ENCODE measurements at places on chromosomes 3 and 15.

DNA sequence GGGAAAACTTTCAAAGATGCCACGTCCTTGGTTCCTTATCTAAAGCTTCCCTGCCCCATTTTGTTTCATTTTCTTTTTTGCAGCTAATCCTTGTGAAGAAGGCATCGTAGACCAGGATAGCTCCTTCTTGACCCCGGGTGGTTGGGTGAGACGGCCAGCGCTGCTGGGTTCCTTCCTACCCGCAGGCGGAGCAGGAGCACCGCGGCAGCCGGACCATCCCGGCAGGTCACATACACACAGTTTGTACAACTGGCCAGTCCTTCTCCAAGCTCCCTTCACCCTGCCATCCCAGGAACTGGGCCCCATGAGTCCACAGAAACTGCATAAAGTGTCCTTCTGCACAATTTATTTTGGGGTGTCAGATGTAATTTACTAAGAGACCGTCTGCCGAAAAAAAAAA, 83.9 kb downstream of the MEGF11 start:
- DNase-seq = no peak

DNA sequence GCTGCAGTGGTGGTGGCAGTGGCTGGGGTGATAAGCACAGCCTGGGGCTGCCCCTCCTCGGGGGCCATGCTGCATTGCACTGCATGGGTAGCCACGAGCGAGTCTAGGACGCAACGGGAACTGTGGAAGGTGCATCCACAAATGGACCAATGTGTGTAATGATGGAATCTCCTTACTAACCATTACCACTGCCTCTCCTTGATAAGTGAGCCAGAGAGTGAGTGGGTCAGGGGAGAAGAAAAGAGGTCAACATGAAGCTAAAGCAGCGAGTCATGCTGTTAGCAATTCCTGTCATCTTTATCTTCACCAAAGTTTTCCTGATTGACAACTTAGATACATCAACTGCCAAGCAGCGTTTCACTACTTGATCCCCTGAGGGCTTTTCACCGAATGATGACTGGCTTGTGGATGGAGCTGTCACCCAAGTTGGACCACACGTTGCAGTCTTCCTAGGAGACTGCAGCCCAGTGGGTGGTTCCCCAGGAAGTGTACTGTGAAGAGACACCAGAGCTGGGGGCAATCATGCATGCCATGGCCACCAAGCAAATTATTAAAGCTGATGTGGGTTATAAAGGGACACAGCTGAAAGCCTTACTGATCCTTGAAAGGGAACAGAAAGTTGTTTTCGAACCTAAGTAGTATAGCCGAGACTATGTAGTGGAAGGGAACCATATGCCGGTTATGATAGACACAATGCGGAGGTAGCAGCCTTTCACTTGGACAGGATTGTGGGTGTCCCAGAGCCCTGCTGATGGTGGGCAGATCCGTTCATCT, 20.6 kb downstream of the SAMD7 start:
- DNase-seq = peak; percentile 65

- no peak for DNase-seq
Measured at GRCh38 chr3:123724306-123724705, 139.5 kb upstream of the HACD2 start.

DNA sequence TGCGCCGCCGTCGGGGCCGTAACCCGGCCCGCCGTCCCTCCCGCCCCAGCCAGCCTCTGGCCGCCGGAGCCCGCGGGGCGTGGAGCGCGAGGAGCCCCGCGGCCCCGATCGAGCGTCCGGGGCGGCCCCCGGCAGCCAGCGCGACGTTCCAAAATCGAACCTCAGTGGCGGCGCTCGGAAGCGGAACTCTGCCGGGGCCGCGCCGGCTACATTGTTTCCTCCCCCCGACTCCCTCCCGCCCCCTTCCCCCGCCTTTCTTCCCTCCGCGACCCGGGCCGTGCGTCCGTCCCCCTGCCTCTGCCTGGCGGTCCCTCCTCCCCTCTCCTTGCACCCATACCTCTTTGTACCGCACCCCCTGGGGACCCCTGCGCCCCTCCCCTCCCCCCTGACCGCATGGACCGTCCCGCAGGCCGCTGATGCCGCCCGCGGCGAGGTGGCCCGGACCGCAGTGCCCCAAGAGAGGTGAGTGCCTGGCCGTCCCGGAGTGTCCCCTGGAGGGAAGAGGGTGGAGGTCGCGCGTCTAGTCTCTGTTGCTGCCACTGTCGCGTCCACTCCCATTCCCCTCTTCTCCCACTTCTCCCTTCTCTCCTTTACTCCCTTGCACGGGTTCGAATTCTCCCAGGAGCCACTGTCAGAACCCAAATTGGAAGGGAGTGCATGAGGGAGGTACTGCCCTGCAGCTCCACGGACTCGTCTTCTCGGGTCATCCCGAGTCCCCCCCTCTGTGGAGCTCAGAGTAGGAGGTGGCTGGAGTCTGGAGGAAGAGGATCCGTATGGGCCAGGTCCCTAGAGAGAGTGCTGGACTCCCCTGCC, 585 bp downstream of the CSK start:
- DNase-seq = no peak

GRCh38 chr3:150247441-150247840, 160.7 kb upstream of the TSC22D2 start:
- DNase-seq = no peak

- DNase-seq = no peak
Measured at GRCh38 chr15:80441714-80442113, 37.5 kb downstream of the ARNT2 start.

- no peak for DNase-seq
Measured at GRCh38 chr15:88703533-88703932, 64.7 kb downstream of the ISG20 start.

GRCh38 chr3:108342837-108343486, 46.6 kb downstream of the HHLA2 start:
- no peak for DNase-seq

DNA sequence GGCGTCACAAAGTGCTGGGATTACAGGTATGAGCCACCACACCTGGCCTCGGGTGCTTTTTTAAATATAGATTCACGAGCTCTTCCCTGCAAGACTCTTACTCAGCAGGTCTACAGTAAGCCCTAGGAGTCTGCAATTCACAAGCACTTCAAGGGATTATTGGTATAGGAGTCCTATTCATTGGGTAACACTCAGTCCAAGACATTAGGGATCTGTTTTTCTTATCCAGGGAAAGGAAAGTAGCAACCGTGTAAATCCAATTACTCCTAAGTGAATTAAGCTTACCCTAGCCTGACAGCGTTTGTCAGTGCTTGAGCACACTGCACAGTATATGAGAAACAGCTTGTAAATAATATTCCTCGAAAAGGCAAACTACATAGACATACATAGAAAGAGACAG, 109.9 kb downstream of the SENP2 start:
- no peak for DNase-seq

DNA sequence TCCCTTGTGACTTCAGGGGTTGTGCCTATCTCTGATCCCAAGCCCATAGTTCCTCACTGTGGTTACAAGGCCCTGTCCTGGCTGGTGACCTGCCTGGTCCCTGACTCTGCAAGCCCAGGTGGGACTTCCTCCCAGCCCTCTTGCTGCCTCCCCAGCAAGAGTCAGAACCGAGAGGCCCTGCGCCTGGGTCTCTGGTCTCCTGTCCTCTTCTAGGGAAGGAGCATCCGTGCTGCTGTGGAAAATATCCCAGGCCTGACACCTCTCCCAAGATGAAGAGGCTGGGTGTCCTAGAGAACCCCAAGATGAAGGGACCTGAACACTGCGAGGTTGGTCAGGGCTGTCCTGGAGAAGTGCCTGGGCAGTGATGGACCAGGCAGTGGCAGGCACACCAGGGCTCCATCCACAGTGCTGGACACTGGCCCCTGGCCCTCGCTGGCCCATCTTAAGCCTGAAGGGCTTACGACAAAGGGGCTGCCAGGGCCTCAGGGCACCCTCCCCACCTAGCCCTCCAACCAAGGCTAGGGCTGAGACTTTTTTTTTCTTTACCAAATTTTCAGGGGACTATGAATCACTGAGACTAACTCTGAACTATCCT, 32.7 kb downstream of the PTH1R start:
- no peak for DNase-seq

DNA sequence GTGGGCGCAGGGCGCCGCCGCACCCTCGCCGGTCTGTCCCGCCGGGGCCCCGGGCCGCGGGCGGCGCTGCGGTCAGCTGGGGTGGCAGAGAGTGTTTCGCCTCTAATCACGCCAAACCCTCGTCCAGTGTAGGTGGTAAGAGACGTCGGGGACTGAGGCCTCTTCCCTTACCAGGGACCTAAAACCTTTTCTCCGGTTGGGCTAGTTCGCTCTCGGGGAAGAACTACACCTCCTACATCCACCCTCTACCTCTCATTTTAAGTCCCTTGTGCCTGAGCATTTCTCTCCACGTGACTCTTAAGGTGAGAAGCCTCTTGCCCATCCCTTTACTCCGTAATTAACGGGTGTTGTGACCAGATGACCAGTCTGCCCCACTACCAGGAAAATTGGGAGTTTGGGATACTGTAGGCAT, 520 bp downstream of the TMEM42 start:
- DNase-seq = no peak

DNA sequence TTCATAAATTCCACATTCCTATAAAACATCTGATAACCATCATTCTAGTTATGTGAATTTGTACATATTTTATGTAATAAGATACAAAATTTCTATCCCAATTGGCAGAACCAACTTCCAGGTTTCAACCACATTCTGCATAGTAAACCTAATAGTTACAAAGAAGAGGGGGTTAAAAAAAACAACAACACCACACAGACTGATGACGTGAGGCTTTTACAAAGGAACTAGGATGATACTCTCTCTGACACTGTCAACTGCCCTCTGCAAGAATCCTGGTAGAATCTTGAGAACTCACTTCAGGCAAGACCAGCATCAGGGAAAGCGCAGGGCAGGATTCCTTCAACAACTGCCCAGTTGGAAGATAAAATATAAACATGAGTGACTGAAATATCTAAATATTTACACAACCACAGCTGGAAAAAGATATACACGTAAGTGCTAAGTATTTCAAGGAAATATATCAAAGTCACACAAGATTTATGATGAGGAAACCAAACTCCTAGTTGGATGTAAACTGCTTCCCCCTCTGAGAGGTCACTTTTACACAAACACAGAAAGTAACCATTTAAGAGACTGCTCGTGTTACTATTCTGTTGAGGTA, 816.4 kb downstream of the ROBO1 start:
- DNase-seq = no peak

DNA sequence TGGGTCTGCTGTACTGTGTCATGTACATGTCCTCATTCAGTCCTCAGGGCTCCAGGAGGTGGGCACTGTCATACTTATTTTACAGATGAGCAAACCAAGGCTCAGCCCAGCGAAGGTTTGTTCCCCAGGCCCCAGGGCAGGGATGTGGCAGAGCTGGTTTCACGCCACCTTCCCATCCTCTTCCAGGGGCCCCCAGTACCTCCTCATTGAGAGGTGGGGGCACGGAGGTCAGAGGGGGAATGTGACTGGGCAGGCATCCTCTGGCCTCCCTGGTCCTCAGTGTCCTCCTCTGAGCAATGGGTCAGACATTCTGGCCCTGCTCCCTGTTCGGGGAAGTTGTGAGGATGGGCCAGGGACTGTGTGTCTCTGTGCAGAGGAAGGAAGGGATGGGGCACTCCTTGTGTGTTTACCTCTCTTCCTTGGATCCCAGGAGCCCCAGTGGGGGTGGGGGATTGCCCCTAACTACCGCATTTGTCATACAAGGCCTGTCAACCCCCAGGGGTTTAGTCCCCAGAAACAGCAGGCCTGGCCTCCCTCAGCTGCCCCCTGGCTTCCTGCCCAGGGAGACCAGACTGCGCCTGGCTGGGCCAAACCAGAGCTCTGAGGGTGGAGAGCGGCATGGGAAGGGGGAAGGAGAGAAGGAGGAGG, 65.9 kb upstream of the LCTL start:
- DNase-seq = no peak

- no peak for DNase-seq
Measured at GRCh38 chr3:196321162-196321561, 3.1 kb upstream of the DYNLT2B start.

GRCh38 chr3:71376503-71376902, 207.0 kb downstream of the FOXP1 start:
- DNase-seq = no peak

DNA sequence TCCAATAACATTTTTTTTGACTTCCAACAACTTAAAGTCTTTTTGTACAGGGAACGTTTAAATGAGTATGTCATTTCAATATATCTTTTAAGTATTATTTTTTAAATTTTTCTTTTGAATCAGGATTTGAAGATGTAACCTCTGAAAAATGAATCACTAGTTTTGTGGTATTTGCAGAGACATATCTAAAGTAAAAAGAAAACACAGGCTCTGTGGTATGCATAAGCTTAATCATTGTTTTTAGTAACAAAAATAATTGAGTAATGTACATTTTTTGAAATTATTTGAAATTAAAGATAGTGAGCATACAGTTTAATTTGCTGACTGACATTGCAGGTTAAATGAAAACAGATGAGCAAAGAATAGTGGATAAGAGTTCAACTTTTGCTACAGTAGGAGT, 531.3 kb downstream of the ROBO1 start:
- DNase-seq = no peak

- DNase-seq = no peak
Measured at GRCh38 chr15:60343221-60343970, 54.4 kb downstream of the ANXA2 start.

DNA sequence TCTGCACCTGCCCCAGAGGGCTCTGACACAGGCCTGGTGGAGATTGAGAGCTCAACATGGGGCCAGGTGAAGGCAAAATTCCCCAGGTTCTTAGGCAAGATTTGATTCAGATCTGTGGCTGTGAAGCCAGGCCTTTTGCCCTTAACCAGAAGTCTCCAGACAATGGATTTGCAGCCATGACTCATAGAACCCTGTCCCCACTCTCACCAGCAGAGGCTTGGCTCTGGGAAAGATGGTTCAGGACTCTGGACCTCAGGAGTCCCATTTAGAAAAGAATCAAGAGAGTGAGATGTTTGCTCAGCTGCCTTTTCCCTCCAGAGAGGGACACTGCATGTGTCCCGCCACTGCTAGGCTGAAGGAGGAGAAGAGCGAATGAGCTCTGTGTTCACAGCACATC, 361.4 kb upstream of the ICE2 start:
- no peak for DNase-seq

DNA sequence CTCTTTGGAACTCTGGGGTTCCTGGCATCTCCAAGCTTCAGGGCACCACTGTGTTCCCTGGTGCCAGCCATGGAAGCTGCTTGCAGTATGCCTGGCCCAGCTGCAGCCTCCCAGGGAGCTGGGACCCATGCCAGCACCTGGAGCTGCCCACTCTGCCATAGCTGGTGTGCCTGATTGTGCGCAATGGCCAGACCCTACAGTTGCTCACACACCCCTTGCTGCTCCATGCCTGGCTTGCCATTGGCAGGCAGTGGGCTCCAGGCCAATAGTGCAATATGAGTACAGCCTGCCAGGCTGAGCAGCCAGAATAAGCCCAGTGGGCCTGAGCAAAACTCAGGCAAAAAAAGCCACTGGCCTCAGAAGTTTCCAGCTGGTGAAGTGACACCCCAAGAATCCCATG, 43.8 kb upstream of the LRRFIP2 start:
- DNase-seq = no peak

All from GM10248 (cell line).